ENCODE measurements at places on chromosomes 2 and 18.

DNA sequence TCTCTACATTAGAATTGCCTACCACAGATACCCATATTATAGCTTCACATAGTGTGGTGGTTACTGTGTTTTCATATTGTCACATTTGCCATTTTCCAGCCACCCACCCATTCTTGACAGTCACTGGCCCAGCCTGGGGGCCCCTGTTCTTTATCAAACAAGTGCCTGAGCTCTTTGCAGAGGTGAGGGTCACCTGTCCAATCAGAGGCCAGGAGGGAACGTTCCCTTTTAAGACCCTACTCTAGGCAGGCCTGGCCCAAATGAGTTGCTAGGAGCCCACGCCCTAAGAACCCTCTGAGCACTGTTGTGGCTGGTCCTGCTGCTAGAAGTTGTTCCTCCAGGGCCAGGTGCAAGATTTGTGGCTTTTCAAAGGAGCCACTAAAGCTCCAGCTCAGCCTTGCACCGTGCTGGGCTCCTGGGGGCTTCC is 5.2 kb downstream of the IL37 start:
- DNase-seq, result no peak

DNA sequence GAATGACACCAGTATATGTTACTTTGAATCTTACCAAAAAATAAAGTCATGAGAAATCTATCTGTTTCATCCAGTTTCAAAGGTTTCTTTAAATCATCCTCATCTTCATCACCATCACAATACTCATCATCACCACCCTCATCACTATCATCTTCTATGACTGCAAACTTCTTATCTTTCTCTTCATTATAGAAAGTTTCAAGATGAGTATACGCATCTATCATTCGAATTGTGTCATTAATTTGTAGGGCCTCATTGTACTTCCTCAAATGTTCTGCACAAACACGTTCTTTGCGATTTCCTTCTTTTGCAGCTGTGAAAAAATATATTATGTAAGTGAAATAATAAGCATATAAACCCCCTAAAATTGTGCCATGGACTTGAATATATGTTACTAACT is 34.1 kb upstream of the FAP start:
- no peak for DNase-seq

DNA sequence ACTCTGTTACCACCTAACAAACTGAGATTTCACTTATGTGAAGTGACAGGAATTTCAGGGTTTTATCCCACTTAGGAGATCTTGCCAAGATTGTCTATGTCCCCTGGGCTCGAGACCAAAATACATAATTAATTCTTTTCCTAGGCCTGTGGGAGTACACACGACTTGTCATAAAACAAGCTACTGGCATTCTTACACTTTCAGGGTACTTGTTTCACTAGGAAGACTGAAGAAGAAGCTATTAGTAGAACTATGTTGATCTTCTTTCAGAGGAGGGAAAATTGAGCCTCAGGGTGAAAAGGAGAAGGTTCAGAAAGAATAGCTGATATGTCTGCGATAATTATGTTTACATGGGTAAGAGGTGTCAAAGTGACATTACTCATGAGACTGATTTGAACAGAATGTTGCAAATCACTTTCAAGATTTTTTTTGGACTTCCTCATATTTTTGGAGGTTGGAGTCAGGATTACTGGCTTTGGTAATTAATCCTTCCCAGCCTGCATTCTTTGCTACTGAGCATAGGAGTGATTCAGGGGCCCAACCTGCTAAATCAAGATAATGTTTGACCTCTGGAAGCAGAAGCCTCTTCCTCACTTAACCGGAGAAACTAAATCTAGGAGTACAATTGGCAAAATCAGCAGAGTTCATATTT is 240.0 kb upstream of the NT5C1B start:
- DNase-seq, result no peak

DNA sequence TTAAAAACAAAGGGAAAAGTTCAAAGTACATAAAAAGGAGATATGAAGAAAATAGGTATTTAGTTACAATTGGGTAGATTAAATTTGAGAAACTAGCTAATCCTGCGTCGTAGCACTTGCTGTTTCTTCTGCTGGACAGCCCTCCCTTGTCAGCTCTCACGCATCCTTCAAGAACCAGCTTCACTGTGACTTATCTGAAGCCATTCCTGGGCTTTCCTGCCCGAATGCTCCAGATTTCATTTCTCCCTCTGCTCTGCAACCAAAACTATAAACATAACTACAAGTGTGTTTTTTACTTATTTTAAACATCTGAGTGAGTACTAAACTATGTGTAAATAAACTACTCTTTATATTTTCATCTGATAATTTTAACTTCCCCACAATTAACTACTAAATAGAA is 149.2 kb downstream of the MTCL1 start:
- DNase-seq, result no peak

DNA sequence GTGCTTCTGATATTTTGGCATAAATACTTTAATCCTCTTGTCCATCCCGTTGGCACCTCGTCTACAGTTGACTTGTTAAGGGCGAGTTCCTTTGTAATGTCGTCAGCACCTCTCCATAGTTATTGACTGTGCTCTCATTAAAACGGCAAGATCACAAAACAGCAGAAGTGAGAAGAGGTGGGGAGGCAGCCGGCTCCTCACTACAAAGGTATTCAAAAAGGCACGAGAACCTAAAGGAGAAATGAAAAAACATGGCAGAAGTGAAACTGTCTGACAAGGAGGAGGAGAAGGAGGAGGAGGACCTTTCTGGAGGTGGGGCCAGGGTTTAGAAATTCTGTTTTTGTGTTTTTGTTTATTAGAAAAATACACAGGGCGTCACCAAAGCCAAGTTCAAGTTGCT is 235.6 kb downstream of the BCL11A start:
- no peak for DNase-seq

GRCh38 chr2:237170020-237170419 is 84.3 kb downstream of the COPS8 start:
- DNase-seq, result no peak

- no peak for DNase-seq
Observed at GRCh38 chr2:98334439-98335078, 11.7 kb upstream of the CNGA3 start.

GRCh38 chr18:76997951-76998808 is 134.4 kb downstream of the MBP start:
- DNase-seq, result no peak

- DNase-seq, result no peak
Observed at GRCh38 chr2:186702501-186702900, 8.6 kb downstream of the FAM171B start.

DNA sequence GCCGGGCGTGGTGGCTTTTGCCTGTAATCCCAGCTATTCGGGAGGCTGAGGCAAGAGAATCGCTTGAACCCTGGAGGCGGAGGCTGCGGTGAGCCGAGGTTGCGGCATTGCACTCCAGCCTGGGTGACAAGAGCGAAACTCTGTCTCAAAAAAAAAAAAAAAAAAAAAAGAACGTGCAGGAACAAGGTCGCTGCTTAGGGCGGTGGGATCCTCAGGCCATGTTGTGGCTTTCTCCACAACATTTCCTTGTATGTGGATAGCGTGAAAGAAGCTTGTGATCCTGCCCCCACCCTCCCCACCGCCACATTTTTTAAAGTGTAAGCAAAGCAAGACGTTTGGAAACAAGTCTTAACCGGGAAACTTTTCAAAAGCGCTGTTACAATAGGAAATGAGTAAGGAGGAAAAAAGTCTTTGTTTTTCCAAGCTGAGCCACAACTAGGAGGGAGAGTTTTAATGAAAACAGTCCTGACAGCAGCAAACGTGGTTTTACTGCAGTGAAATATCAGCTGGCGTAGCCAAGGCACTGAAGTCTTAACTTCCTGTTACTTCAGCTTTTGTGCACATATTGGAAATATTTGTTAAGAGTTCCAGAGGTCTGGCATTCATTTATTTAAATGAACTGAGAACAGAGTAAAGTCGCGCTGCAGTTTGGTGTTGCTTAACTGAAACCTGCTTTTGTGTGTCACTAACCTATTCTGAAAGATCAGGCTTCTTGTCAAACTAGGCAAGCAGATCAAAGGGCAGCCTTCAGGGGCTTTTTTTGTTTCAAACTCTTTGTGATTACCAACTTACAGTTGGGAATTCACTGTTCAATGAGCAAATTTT is 3.8 kb downstream of the TGIF1 start:
- DNase-seq, result peak; percentile 36

DNA sequence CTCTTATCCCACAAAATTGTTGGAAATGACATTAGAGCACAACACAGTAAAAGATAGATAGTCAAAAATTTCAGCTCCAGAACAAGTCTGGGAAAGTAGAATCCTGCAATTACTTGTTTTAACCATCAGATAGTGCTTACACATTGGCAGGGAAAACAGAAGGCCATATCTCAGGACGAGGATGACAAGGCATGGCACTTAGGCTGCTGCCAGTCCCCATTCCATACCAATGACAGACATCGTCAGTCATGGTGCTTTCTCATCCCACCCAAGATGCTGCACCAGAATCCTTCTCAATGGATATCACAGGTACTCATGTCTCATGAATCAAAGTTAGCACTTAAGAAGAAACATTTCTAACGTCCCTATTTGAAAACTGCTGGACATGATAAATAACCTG is 187.3 kb downstream of the NCKAP5 start:
- no peak for DNase-seq

- DNase-seq, result no peak
Observed at GRCh38 chr2:43812006-43812405, 26.6 kb downstream of the ABCG5 start.

DNA sequence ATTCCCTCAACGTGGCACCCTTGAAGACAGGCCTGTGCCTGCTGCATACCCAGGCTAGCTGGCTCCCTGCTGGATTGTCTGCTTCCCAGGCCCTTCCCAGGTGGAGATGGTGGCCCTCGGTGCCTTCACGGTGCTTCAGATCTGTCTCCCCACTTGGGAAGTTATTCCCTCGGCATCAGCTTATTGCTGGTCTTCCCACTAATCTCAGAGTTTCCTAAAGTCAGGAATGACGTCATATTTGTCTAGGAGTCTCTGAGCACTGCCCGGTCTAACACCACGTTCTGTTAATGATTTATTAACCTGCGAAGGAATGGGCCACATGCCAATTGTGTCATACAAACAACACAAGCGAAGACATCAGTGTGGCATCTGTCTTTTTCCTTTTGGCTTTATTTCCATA is 269.8 kb upstream of the ID2 start:
- DNase-seq, result no peak

GRCh38 chr18:36719630-36720029 is 109.2 kb downstream of the TPGS2 start:
- no peak for DNase-seq

DNA sequence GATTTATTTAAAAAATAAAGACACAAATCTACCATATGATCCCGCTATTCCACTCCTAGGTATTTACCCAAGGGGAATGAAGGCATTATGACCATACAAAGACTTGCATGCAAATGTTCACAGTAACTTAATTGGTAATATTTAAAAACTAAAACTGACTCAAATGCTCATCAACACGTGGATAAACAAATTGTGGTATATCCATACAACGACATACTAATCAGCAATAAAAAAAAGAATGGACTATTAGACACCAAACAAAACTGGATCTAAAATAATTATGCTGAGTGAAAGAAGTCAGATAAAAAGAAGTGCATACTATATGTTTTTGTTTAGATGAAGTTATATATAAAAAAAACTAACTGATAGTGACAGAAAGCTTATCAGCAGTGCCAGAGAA is 428.3 kb downstream of the ZEB2 start:
- DNase-seq, result no peak

GRCh38 chr18:74480149-74480651 is 16.0 kb upstream of the CNDP2 start:
- DNase-seq, result no peak

DNA sequence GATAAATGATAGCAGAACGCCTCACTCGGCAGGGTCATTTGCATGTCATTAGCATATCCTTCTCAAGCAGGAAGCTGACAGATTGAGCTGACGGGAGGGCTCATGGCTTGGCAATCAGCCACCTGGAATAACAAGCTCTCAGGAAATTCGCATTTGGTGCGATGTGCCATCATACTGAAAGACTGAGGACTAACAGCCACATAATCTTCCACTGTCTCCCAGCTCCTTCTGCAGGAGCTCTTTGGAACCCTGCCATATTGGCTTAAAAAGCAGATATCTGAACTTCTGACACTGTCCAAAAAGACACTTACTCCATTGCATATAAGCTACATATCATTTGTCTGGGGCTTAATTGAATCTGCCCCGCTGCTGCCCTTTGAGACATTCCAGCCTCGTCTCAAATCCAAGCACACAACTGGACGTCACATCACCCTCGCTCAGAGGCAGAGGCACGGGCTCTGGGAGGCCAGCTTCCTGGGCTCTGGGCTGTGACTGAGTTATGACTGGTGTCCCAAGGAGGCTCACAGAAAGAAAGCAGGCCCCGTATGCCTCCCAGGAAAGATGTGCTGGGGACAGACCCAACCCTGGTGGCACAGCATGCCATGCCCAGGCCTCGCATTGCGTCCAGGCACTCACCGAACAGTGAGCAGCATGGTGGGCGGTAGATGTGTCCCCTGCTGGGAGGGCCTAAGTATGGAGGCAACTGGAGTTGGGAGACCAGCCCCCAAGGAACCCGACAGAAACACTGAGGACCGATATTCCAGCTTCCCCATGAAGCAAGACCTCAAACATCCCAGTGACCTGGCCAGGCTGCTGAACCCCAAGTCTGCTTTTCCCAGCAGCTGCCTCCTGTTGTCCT is 228.0 kb downstream of the ATAD2B start:
- DNase-seq, result no peak

DNA sequence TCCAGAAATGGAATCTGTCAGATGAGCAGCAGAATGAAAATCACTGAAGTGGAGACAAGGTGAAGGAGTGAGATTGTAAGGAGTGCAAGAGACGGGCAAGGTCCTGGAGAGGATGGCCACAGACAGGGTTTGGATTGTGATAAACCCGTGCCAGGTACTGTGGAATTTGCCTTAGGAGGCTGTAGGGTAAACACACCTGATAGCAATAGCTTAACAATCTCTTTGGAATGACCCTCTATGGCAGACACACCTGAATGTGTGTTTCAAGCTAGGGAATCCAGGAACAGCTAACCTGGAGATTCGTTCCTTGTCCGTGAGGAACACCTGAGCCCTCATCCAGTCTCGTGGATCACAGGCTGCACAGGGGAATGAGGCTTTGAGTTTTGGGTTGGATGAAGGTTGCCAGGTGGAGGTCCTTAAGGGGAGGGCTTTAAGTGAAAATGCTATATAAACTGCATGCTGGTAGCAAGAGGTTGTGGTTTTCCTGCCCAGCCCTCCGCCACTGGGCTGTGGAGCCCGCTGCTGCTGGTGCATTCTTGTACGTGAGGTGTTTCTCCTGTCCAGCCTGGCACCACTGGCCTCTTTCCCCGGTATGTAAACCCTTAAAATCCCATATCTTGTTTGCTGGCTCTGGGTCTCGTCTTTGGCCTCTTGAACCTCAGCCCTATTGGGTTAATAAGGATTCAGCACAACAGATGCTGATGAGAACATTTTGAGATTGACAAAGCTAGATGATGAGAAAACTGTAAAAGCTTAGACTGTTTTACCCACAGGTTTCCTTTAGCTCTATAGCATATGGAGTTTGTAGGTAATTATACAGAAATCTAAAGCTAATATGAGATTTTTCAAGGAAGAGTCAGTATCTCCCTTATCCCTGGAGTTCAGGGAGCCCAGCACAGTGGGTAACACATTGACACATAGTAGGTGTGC is 117.9 kb downstream of the ARHGAP15 start:
- peak; percentile 33 for DNase-seq

All from central memory CD4-positive, alpha-beta T cell (primary cell).